ENCODE measurements at places on chromosomes 2 and 18.

DNA sequence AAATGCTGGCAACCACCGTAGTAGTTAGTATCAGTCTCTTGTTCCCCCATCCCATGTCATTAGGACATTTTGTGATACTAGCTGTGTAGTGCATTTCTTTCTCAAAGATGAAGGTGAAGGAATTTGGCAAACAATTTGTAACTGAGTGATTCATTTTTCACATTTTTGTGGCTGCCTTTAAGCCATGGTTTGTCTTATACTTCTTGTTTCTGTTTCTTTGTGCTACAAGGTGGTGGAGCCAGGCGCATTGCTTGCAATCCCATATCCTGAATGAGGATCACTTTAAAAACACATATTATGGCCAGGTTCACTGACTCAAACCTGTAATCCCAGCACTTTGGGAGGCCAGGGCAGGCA is 40.6 kb downstream of the GPD2 start:
- no peak for DNase-seq

DNA sequence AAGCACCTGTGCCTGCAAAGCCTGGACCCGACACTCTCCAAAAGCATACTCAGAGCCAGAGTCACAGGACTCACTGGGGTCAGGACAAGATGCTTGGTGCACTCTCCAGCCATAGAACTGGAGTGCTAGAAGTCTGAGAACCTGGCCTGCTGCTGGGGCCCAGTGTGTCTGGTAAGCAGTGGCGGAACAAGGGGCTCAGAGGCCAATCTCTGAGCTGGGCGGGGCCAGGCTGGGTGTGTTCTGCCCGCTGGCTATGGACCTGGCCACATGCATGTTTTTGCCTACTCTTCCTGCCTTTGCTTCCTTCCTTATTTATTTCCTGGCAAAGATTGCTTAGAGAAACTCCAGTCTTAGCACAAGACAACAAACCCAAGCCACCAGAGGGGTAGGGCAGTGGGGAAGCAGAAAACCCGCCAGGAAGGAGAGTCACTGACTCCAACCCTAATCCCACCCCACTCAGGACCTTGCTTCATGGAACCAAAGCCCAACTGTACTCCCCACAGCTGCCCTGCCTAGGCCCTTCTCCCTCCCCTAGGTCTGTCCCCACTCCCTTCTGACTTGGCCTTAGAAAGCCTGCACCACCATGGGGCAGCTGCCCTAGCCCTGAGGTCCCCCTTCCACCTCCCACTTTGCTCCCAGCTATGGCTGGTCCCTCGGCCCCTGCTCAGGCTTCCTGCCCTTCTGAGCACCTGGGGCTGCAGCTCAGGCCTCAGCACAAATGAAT is 315.5 kb downstream of the CELF4 start:
- no peak for DNase-seq

- DNase-seq = no peak
These were observed 166.2 kb downstream of the SH3RF3 start for GRCh38 chr2:109295070-109295780.

DNA sequence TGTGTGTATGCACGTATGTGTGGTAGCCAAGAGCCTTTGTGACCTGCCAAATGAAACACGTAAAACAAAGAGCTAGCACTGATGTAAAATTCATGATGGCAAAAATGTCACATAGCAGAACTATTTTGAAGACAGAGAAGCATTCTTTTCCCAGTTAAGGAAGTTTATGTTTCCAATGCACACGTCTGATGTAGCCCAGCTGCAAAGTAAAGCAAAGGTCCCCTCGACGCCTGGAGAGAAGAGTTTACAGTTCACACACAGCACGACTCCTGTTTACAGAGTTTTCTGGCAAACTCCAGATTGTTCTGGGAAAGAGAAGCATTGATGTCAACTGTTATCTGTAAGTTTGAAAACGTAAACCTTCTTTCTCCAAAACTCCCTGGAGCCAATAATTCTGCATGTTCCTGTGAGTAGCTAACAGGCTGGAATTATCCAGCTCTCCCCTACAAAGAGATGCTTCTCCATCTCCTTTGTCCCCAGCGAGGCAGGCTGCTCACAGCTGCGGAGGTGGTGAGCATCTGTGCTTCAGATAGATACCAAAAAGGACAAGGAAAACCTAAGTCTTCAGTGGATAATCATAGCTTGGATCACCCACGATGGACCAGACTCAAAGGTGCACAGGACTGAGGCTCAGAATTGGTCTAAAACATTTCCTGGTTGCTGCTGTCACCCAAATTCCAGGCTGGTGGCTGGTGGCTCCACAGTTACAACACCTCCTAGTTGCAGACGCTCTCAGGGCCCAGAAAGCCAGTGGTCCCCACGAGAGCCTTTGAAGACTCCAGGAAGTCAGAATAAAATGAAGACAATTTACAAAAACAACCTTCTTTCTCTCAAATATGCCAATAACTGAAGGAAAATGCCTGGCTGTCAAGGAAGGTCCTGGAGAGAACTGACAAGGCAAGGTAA is 87.4 kb downstream of the COL6A3 start:
- no peak for DNase-seq

- DNase-seq = no peak
These were observed 507.8 kb downstream of the FBXO15 start for GRCh38 chr18:73639788-73640187.

- no peak for DNase-seq
These were observed 450.1 kb downstream of the LPIN1 start for GRCh38 chr2:12196495-12196894.

DNA sequence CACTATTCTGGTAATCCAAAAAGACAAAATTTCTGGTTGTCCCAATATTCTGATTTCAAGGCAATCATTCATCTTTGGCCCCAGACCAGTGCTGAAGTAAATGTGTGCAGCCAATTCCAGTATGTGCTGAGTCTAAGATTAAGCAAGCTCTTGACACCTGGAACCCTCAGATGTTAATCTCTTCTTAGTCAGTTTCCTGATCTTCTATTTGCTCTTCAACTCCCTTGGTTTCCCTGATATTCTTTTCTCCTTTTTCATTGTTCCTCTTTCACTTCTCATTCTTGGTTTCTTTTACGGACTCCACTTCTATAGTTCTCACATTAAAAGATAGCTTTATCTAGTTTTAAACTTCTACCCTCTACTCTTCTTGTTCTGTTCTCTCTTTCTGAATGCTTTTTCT is 445.7 kb upstream of the FANCL start:
- no peak for DNase-seq

- no peak for DNase-seq
These were observed 85.6 kb downstream of the NCOA1 start for GRCh38 chr2:24576617-24577016.

- DNase-seq = no peak
These were observed 608.9 kb downstream of the SUCLG1 start for GRCh38 chr2:83850071-83850725.

DNA sequence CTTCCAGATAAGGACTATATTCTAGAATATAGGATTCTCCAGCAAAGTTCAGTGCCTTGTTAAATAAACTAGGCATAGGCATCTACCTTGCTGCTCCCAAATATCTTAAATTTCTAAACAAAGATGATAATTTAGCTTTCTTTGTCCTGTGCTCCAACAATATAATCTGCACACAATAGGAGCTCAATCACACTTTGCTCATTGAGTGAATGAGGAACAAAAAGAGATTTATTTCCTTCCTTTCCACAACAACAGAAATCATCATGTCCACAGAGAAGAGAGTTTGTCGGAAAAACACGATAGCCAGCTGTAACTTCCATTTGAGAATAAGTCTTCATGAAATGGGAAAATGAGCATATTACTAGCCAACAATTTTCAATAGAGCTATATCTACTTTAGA is 256.7 kb downstream of the TCF4 start:
- no peak for DNase-seq

DNA sequence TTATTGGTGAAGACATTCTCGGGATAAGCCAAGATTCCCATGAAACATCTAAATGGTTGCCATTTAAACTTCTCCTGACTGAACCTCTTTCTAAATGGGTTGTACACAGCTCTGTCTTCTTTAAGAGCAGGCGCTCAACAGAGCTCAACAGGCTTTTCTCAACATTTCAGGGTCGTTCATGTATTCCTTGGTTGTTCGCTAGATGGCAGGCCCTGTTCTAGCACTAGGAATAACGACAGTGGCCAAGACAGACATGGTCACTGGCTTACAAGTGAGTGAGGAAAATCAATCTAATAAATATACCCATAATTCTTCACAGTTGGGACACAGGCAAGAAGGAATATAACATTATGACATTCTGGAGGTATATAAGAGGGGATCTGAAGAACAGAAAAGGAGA is 154.5 kb downstream of the SMAD2 start:
- DNase-seq = no peak

- DNase-seq = no peak
These were observed 71.0 kb downstream of the TMEM182 start for GRCh38 chr2:102832789-102833188.

DNA sequence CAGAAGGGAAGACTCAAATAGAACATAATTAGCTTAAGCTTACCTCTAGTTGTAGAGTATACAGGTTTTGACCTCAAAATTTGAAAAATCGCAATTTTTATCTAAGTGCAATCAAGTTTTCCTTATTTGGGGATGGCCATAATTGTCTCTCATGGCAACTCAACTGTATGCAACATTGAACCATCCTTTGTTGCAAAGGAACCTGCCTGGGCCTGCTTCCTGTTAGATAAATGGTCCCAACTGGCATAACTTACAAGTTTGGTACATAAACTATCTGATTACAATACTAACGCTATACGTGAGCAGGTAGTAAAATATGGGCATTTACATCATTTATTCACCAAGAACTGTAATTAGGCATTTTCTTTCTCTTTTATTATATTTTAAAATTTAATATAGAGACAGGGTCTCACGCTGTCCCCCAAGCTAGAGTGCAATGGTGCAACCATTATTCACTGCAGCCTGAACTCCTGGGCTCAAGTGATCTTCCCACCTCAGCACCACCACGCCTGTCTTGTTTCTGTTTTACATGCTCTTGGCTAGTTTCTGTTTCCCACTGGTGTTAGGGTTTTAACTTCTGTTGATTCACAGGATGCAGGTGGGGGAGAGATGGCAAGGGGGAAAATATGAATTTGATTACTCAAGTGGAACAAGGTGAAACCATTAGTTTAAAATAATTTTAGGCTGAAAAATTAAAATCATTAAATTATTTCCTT is 55.3 kb upstream of the B3GNT2 start:
- DNase-seq = no peak

GRCh38 chr18:70322928-70323327 is 34.1 kb downstream of the SOCS6 start:
- DNase-seq = no peak

- DNase-seq = no peak
These were observed 101.3 kb upstream of the GPR45 start for GRCh38 chr2:105140240-105140568.

DNA sequence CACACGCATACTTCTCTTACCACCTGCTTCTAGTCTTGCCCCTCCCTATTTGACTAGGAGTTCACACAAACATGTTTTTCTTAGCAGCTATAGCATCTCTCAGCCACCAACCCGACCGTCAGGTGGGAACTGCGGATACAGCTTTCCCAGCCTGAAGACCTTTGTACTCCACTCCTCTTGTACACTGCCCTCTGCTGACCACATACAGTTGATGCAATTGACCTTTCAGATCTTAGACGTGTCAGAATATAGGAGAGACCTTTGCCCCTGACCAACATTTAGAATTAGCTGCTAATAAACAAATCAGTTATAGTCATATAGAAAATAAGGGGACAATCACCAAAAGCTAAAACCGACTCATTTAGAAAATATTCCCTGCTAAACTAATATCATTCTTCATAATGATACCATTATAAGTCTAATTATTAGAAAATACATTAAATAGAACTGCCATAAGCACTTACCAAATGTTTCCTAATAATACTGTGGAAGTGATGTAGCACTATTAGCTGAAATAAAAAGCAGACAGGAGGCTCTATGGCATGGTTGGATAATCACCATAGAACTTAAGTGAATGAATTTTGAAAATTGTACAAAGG is 208.4 kb downstream of the RAD51AP2 start:
- DNase-seq = no peak

DNA sequence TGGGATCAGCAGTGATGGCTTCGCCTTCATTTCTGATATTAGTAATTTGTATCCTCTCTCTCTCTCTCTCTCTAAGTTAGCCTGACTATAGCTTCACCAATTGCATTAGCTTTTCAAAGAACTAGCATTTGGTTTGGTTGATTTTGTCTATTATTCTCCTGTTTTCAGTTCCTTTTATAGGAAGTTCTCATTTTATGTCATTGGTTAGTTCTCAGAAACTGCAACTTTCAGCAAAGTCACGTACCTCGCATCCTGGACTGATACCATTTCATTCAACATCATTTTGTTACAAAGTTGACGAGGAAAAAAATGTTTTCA is 450.8 kb downstream of the EIPR1 start:
- DNase-seq = no peak

GRCh38 chr2:31382452-31383120 is 32.0 kb downstream of the XDH start:
- DNase-seq = no peak

DNA sequence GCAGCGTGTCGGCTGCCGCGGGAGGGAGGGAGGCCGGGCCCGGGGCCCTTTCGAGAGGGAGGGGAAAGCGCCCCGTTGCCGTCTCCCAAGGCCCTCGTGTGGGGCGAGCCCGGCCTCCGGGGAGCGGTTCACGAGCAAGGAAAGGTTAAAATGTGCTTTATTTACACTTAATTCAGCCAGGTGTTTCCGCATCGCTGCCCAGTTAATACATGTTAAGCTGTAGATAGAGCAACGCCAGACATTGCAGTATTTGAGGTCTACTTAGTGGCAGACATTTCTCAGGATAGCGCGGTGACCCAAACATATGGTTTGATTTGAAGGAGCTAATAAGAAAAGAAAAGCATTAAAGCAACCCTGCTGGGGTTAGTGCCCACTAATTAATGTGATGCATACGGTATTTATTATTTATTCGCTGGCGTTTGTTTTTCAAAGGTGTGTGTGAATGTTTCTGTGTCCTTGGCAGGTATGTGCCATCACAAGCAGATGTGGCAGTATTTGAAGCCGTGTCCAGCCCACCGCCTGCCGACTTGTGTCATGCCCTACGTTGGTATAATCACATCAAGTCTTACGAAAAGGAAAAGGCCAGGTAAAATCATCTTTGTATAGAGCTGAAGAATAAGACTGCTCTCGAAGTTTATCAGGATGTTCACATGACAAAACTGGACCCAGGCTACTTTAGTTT is 571 bp downstream of the EEF1B2 start:
- no peak for DNase-seq

DNA sequence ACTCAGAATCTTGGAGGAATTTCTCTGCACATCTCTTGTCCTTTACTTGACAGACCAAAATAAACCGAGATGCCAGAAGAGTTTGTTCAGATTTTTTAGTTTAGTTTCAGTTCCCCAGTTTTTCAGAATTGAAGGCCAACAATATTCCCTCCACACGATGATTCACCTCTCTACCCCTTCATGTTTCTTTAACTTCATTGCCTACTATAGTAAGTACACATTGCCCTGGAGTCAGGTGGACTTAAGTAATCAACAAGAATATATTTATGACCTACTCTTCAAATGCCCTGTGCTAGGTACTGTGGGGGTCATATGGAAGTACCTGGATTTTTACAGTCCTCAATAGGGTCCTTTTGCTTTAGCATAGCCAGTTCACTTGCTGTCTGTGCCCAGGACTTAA is 79.6 kb upstream of the CTLA4 start:
- no peak for DNase-seq

GRCh38 chr2:239098288-239098970 is 250.5 kb downstream of the TWIST2 start:
- no peak for DNase-seq

- peak; percentile 36 for DNase-seq
These were observed 210.9 kb upstream of the PKDCC start for GRCh38 chr2:41836948-41837347.
